Esophagus mucosa (tissue), 1 donor: ENCODE measurements at places on chromosomes 13 and 19. TPM values are rescaled to one million over a fixed set of nuclear protein-coding genes. Genes with fewer than 3 reads are reported as not detected.

DNA sequence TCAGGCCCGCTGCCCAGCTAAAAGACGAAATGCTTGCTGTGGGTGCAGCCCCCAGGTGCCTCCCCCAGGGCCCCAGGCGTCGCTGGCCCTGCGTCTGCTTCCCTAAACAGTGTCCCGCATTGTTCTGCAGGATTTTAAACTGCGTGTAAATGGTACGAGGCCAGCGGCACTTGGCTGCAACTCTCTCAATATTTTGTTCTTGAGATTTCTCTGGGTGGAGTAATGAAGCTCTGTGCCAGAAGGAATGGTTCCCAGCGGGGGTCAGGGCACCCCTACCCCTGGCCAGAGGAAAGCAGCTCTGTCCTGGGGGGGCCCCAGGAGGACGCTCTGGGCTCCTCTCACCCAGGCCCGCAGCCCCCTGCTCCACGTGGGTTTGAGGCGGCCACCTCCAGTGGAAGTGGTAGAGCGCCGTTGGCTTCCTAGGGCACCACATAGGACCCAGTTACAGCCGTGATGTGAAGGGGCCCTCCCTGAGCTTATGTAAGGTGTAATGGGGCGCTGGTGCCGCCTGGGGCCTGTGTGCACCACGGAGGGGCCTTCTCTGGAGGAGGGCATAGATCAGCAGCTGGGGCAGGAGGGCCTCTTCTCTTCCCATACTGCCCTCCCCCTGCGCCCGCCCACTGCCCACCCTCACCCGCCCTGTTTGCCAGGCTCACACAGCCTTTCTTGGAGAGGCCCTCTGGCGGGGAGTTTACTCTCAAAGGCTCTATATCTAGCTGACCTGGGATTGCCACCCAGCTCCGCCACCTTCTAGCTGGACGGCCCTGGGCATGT is 19.8 kb downstream of the PAK4 start:
- peak; percentile 17 for ATAC-seq

GRCh38 chr13:105389373-105389772 is 1146.1 kb downstream of the EFNB2 start:
- no peak for ATAC-seq

DNA sequence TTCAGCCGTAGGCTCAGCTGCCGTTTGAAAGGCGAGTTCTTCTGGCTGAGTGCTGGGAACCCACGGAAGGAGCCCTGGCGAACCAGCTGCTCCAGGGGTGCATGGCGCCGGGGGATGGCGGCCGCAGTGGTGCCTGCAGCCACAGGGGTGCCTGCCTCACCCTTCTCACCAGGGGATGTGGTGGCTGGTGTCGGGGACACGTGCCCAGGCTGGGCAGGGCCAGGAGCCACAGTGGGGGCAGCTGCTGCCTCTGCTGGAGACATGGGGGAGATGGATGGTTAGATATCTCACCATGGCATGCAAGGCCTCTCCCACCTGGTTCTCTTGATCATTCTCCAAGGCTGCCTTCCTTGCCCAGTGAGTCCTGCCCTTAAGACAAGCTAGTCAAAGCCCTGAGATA is 17.1 kb downstream of the NUMBL start:
- no peak for ATAC-seq

DNA sequence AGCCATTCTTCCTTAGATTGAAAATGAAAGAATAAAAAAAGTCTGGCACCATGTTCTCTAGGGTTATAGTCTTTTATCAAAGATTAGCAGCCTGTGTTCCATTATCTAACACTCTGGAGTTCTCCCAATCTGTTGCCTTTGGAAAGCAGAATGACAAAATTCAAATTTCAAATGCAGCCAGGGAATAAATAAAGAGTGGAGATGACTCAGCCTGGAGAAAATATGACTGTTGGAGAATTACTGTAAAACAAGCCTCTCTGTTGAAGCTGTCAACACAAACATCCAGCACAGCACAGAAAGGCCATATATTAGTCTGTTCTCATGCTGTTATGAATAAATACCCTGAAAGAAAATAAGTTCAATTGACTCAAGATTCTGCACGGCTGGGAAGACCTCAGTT is 650.5 kb upstream of the SLC10A2 start:
- no peak for ATAC-seq

DNA sequence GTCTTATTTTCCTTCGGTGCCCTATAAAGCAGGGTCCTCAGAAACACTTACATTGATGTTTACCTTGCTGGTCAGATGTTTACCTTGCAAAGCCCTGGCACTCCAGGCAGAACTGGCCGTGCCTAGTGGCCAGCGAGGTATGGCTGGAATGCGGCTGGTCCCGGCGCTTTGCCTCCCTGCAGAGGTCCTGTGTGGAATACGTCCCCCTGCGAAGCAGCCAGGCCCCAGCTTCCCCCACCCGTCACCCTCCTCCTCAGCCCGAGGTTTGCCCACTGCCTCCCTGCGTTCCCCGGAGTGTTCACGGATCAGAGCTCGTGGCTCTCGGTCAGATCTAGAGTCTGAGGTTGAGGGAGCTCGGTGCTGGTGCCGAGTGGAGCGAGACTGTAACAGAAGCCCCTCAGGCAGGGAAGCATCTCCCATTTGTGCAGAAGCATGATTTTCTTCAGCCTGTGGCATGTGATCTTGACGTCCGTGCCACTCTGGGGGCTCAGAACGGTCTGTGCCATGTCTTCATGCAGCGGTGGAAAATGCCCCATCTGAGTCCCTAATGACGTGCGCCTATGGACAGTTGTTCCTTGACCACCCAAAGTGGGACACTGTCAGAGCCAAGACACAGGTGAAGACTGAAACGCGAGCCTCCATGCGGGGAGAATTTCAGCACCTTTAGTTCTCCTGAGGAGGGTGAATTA is 54.8 kb upstream of the SOX1 start:
- ATAC-seq, result no peak

- no peak for ATAC-seq
Measured at GRCh38 chr13:42865768-42866102, 84.4 kb downstream of the FAM216B start.

DNA sequence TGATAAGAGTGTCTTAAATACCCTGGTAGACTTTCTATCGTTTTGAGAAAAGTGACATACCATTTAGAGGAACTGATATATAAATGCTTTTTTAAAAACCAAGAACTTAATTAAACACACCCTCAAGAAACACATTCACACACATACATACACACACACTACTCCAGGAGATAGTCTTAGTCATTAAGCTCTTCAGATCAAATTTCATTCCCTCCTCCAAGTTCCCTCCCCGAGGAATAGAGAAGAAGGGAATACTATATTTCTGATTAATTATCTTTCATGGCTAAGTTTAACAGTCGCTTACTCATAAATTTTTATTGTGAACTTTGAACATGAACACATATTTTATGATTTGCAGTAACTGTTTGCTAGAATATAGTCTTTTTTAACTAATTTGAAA is 1109.5 kb downstream of the SLITRK1 start:
- ATAC-seq, result no peak

DNA sequence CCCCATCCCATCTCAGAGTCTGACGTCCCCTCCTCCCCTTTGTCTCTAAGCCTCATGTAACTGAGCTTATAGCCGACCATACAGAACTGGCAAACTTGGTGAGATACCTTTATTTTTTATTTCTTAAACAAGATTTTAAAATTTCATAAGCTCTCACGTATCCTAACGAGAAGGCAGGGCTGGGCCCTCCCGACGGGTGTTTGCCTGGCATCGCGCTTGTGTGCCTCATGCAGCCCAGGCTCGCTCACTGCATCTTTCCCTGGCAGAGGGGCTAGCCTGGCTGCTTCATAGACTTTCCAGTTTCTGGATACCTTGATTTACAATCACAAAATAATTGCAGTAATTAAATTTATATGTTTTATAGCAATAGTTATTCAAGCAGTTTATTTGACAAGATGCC is 69.0 kb downstream of the GGACT start:
- ATAC-seq, result no peak

- no peak for ATAC-seq
Measured at GRCh38 chr13:94286581-94286980, 192.9 kb downstream of the DCT start.

DNA sequence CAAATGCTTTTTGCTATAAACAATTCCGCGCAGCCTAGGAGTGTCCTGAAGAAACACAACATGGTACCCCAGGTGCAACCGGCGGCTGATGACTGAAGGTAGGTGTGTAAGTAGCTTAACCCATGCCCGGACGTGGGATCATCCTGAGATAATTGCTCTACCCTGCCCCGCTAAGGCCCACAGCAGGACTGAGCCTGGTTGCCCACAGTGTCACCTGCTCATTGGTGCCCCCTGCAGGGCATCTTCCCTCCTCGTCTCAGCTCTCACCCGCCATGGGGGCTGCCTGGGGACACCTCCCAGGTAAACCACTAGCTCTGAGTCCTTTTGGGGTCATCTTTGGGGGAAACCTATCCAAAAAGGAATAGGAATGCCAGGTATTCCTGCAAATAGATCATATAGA is 22.3 kb downstream of the TMEM161A start:
- ATAC-seq, result peak; percentile 13

Gene CLC
- not detected for total RNA-seq

Gene CRLF1
- total RNA-seq, result 7.9 TPM
